ENCODE measurements at places on chromosomes 3 and 15.

DNA sequence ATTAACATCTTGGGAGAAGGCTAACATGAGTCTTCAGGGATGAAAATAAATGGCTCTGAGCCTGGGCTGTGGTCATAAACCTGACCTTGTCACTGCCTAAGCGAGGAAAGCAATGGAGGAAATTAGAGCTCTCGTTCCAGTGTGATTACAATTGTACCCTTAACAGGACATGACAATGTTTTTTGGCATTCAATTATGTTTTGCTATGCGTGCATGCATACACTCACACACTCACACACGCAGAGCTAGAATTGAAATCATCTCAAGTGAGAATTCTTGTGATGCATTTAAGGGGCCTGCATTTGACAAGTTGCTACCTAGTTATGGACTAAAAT is 24.1 kb downstream of the ZNF80 start:
- DNase-seq: peak; percentile 17

DNA sequence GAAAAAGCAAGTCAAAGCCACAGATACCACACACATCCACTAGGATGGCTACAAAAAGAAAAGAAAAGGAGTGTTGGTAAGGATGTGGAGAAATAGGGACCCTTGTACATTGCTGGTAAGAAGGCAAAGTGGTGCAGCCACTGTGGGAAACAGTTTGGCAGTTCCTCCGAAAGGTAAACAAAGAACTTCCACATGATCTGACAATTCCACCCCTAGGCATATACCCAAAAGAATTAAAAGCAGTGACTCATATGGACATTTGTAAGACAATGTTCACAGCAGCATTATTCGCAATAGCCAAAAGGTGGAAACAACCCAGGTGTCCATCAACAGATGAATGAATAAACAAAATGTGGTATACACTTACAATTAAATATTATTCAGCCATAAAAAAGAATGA is 22.2 kb upstream of the GMPPB start:
- peak; percentile 86 for DNase-seq

- no peak for DNase-seq
These were observed 52.1 kb downstream of the TFG start for GRCh38 chr3:100761211-100761942.

DNA sequence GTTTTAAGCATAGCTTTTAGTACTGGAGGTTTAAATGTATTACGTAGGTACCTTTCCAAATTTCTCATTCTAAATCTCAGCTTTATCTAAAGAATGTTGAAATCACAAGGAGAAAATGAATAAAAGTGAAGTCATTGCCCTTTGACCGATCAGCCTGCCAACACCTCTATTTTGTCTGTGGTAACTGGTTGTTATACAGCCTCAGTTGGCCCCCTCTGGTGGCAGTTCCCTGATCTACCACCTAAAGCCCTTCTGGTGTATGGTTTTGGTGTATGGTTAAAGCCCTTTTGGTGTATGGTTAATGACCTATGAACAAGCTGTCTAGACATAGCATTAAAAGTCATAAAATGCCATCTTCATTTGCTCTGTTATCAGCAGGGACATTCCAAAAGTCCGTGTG is 378.2 kb upstream of the AZI2 start:
- DNase-seq: peak; percentile 41

- no peak for DNase-seq
These were observed at the start of gene P2RY12 for GRCh38 chr3:151384741-151385174. Gene P2RY12 (minus strand): TSS chr3:151384753. CDS start chr3:151338845, 45,908 bp downstream.

Data from renal cortical epithelial cell (primary cell).